ENCODE measurements at places on chromosomes 1 and 21.

- no peaks in the 10 kb centered on the region for H3K36me3 ChIP-seq
- no peaks in the 10 kb centered on the region for H3K4me1 ChIP-seq
- H3K4me3 ChIP-seq = no peak overlapping the region
- no peaks in the 10 kb centered on the region for H3K27me3 ChIP-seq
Observed at GRCh38 chr1:63124666-63125191, 197.6 kb upstream of the FOXD3 start.

DNA sequence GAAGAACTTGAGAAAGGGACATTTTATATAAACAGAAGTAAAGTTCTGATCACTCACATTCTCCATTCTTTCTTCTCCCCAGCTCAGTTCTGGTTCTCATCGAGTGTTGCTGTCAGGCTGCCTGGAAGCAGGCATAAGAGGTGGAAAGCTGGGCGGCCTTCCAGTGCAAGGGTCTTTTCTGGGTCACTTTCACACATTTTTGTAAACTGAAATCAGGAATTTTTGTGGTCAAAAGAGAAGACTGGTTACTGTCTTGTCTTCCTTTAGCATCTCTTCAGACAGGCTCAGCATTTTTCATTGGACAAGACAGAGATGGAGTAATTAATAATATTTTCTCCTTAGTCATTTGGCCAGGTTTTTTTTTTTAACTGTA is 93.7 kb downstream of the CTH start:
- no peak overlapping the region for H3K27ac ChIP-seq
- H3K36me3 ChIP-seq = no peaks in the 10 kb centered on the region
- DNase-seq = no peak
- no peaks in the 10 kb centered on the region for H3K4me1 ChIP-seq
- no peak overlapping the region for H3K4me3 ChIP-seq

- no peak overlapping the region for H3K4me3 ChIP-seq
- no peak for DNase-seq
- no peak overlapping the region for H3K27ac ChIP-seq
Observed at GRCh38 chr1:1827089-1827848, 49.0 kb upstream of the NADK start.

DNA sequence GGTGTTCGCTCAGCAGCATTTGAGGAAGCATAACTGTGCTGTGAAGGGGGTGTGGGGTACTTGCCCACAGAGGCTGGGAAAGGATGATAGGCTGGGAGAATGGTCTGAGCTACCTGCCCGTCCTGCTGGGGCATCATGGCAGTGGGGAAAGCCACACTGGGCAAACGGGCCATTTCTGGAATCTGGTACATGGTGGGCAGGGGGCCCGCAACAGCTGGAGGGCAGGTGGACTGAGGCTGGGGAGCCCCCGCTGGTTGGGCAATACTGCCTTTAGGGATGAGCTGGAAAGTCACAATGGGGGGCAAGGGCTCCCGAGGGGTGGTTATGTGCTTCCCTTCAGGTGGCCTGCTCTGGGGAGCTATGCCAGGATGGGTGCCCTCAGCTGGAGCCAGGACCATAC is 19.2 kb upstream of the ADAM30 start:
- no peak overlapping the region for H3K4me3 ChIP-seq
- no peak for DNase-seq
- H3K36me3 ChIP-seq = peaks cover 6% of the 10 kb centered on the region
- H3K27ac ChIP-seq = no peak overlapping the region
- no peaks in the 10 kb centered on the region for H3K4me1 ChIP-seq

DNA sequence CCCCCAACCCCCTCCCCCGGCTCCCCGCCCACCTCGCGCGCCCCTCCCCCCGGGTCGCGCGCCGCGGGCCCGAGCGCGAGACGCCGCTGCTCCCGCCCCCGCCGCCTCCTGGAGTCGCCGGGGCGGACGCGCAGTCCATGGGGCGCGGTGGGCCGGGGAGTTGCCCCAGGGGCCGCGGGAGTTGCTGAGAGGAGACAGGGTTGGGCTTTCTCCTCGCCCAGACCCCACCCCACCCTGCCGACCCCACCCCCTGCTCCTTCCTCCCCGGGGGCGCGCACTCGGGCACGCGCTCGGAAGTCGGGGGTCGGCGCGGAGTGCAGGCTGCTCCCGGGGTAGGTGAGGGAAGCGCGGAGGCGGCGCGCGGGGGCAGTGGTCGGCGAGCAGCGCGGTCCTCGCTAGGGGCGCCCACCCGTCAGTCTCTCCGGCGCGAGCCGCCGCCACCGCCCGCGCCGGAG is at the start of gene LAMC1:
Gene LAMC1 (plus strand): TSS at position 275 of the 455 bp plus-strand sequence. CDS start 297 bp downstream, outside the sequence.
- peak within 1 kb of the TSS; percentile 89 for H3K4me3 ChIP-seq
- peak; percentile 87 for DNase-seq
- no peaks in the 10 kb centered on the region for H3K36me3 ChIP-seq
- H3K4me1 ChIP-seq = peaks cover 49% of the 10 kb centered on the region
- H3K27me3 ChIP-seq = no peaks in the 10 kb centered on the region

DNA sequence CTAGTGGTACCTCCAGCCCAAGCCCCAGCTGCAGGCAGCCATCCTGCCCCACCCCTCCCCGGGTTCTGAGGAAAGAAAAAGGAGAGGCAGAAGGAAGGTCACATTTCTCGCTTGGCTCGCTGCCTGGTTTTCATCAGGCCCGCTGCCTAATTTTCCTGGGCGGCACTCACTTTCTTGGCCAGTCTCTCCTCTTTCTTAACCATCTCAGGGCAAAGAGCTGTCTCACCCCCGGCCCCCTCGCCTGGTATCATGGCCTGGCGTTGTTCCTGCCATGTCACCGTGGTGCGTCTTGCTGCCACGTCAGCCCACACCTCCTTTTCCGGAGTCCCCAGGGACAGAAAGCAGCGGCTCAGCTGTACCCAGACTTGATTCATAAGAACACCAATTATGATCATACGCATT is 26.6 kb upstream of the CASZ1 start:
- H3K4me1 ChIP-seq = no peaks in the 10 kb centered on the region
- no peaks in the 10 kb centered on the region for H3K36me3 ChIP-seq
- H3K27ac ChIP-seq = no peak overlapping the region
- DNase-seq = peak; percentile 44
- no peak overlapping the region for H3K4me3 ChIP-seq

GRCh38 chr1:215793180-215793579 is 226.1 kb downstream of the KCTD3 start:
- no peak overlapping the region for H3K27ac ChIP-seq
- no peaks in the 10 kb centered on the region for H3K27me3 ChIP-seq
- no peak for DNase-seq
- H3K36me3 ChIP-seq = no peaks in the 10 kb centered on the region

DNA sequence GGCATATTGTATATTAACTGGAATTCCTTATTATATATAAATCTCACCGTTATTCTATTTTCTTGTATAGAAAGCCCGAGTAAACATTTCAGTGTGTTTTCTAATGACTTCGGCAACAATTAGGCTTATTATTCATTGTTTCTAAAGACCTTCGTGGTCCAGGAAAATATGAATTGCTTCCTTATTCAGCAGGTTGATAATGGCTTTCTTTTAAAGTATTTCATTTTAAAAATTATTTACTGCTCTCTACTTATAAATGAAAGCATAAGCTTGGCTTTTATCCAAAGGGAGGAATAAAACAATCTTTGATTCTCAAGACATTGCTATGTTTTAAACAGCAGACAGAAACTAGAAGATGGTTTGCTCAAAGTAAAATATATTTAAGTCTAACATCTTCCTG is 198.4 kb upstream of the RGS18 start:
- DNase-seq = no peak
- H3K27me3 ChIP-seq = no peaks in the 10 kb centered on the region
- H3K36me3 ChIP-seq = no peaks in the 10 kb centered on the region

DNA sequence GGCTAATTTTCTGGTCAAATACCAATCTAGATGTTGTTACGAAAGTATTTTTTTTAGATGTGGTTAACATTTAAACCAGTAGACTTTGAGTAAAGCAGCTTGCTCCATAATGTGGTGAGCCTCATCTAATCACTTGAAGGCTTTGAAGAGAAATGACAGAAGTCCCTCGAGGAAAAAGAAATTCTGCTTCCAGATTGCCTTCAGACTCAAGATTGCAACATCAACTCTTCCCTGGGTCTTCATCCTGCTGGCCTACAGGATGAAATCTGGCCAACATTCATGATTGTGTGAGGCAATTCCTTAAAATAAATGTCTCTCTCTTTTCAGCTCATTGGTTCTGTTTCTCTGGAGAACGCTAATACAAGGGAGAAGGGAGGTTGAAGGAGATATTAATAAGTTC is 32.5 kb upstream of the SSX2IP start:
- no peak overlapping the region for H3K27ac ChIP-seq
- no peaks in the 10 kb centered on the region for H3K36me3 ChIP-seq
- peaks cover 15% of the 10 kb centered on the region for H3K4me1 ChIP-seq

GRCh38 chr1:152774875-152775274 is at the start of gene LCE1F:
TSS of gene LCE1F (plus strand) at chr1:152775140. CDS start at chr1:152776372, 1,232 bp downstream.
- no peak within 1 kb of the TSS for H3K4me3 ChIP-seq
- no peak within 1 kb of the TSS for H3K27ac ChIP-seq
- no peaks in the 10 kb centered on the region for H3K4me1 ChIP-seq
- no peak for DNase-seq

GRCh38 chr1:93963585-93963984 is 54.4 kb upstream of the GCLM start:
- DNase-seq = no peak
- no peak overlapping the region for H3K4me3 ChIP-seq
- peaks cover 20% of the 10 kb centered on the region for H3K4me1 ChIP-seq
- H3K27ac ChIP-seq = no peak overlapping the region
- H3K27me3 ChIP-seq = no peaks in the 10 kb centered on the region
- H3K36me3 ChIP-seq = no peaks in the 10 kb centered on the region

DNA sequence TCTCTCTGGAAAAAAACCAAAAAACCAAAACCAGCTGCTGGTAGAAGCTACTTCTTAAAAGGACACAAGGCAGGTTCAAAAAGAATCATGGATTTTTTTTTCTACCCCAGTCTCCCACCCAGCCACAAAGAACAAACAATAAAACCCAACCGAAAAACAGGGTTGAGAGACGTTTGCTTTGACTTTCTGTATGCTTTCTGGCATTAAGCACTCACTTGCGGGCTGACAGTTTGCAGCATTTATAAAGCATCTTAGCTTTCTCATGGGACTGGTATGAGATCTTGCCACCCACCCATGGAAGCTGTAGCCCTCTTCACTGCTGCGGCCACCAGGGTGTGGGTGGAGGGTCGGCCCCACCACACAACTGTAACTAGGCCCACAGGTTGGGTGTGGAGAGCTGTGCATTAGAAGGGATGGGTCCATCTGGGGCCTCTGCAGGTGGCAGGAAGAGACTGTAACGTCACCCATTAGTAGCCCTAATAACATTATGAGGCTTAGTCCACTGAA is 165.7 kb downstream of the RHOU start:
- no peaks in the 10 kb centered on the region for H3K27me3 ChIP-seq
- no peak overlapping the region for H3K27ac ChIP-seq
- no peaks in the 10 kb centered on the region for H3K36me3 ChIP-seq
- no peak overlapping the region for H3K4me3 ChIP-seq
- peaks cover 5% of the 10 kb centered on the region for H3K4me1 ChIP-seq

DNA sequence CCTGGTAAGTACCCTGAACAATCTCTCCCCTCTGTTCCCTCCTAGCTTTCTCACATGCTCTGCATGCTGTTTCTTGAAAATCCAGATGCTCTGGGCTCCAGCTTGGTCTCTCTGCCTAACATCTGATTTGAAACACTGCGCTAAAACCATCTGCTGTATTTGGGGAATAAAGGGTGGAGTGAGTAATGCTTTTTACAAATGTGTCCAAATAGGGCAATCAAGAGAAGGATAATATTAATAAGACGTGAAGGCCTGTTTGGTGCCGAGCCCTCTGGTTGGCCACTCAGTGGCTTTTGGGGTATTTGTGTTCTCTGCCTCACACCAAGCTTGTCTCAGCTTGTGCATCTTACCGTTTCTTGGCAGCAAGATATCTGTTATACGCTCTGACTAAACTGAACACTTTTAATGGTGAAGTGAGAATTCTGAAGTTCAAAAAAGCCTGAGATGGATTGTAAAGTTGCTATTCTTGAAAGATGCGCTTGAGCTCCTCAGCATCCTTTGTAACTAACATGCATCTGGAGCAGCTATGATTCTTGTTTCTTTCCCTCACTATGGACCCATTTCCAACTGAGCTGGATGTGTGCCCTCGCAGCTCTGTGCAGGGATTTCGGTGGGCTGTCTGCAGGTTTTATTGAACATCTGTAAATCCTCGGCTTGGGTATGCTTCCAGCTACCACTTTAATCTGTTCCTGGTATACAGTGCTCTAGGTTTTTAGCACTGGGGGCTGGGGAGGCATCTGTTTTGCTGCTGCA is 269.4 kb downstream of the RWDD3 start:
- no peaks in the 10 kb centered on the region for H3K36me3 ChIP-seq
- peaks cover 1% of the 10 kb centered on the region for H3K27me3 ChIP-seq
- H3K27ac ChIP-seq = no peak overlapping the region
- DNase-seq = no peak
- no peaks in the 10 kb centered on the region for H3K4me1 ChIP-seq

- no peak overlapping the region for H3K4me3 ChIP-seq
- no peaks in the 10 kb centered on the region for H3K27me3 ChIP-seq
- peaks cover 39% of the 10 kb centered on the region for H3K36me3 ChIP-seq
- peaks cover 9% of the 10 kb centered on the region for H3K4me1 ChIP-seq
Observed at GRCh38 chr1:12501661-12502060, 116.3 kb downstream of the DHRS3 start.

GRCh38 chr1:77926561-77927357 is 38.3 kb downstream of the NEXN start:
- H3K4me3 ChIP-seq = no peak overlapping the region
- peaks cover 10% of the 10 kb centered on the region for H3K4me1 ChIP-seq
- H3K36me3 ChIP-seq = no peaks in the 10 kb centered on the region
- H3K27ac ChIP-seq = no peak overlapping the region
- H3K27me3 ChIP-seq = no peaks in the 10 kb centered on the region
- no peak for DNase-seq

DNA sequence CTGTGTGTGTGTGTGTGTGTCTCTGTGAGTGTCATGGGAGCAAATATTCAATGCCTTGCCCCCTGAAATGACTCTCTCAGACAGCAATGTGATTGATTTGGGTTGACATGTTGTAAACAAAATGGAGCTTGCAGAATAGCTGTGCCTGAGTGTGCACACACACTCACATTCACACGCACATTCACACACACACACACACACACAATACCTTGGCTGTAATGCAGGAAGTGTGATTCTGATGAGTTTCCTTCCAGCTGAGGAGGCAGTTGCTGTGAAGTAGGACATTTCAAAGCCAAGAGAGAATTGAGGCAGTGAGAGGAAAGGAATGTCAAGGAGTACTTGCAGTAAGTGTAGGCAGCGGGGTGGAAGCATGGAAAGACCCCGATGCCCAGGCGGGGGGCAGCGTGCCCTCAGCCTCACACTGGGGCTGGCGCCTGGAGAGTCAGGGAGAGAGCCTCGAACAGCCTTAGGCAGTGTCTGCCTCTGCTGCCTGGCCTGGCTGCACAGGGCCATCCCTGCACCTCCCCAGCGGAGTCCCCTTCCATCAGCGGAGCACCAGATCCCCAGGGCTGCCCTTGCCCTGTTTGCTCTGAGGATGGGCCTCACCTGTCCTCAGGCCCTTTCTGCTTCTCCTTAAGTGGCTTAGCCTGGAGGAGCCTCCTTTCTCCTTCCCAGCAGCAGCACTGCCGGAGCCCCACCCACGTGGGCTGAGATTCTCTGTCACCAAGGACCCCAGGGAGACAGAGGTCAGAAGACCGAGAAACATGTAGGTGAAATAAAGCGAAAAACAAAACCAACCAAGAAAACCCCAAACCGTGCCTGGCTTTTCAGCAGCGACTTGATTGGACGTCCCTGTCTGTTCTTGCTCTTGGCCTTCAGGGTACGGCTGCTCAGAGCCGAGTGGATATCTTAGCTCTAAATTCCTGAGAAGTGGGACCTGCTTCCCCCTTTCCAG is 9.2 kb downstream of the VASH2 start:
- H3K27me3 ChIP-seq = peaks cover 1% of the 10 kb centered on the region
- no peaks in the 10 kb centered on the region for H3K4me1 ChIP-seq
- no peak overlapping the region for H3K4me3 ChIP-seq
